ENCODE measurements at places on chromosomes 2 and 18.
A peak's percentile ranks its signal among the peaks of the same experiment; 100 is the strongest.

DNA sequence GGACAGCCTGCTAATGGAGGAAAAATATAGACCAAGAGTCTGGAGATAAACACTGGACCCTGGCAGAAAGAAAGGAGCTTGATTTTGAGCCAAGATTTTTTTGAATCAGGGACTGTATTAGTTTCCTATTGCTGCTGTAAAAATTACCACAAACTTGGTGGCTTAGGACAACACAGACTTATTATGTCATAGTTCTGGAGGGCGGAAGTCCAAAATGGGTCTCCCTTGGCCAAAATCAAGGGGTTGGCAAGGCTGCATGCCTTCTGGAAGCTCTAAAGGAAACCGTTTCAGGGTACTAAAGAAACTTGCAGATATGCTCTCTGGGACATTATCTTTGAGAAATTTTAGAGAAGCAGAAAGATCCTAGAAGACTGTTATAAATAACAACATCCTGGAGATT lies 140.1 kb downstream of the BABAM2 start:
- no peak for DNase-seq

DNA sequence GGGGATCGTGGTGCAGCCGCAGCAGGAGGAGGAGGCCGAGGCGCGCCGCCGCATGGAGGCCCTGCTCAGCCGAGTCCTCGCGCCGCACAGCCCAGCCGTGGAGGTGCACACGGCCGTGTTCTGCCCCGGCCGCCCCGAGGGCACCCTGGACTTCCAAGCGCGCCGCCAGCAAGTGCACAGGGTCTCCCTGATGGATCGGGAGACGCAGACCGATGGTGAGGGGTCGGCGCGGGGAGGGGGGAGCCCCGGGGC lies 5.1 kb upstream of the SPATA3 start:
- no peak for DNase-seq

DNA sequence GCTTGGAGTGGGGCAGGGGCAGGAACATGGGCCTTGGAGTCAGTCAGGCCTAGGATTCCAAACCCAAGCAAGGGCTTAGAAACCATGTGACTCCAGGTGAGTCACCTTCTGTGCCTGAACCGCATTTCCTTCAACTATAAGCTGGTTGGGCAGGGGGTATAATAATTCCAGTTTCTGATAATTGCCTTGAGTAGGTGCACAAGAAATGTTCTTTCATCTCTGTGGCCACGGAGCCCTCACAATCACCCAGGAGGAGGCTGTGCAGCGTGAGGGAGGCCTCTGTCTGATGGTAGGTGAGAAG lies 112.1 kb upstream of the HAAO start:
- DNase-seq: no peak

DNA sequence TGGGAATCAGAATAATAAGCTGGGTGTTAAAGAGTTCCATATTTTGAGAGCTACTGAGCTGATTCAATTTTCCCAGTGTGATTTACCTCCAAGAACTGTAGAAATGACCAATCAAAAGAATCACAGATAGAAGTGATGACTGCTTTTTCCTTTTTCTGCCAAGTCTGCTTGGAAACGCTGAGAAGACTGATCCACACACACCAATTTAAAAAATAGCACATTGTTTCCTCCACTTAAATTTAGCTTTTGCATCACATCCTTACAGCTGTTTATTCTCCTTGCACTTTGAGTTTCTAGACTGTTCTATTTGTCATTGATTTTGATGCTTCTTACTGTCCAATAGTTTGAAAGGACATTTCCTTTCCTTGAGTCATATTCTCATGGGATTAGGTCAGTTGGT lies 590.3 kb upstream of the CHAC2 start:
- no peak for DNase-seq

- no peak for DNase-seq
These were observed 326.4 kb downstream of the THSD7B start for GRCh38 chr2:137091704-137092103.

- DNase-seq: peak; percentile 69
These were observed 98.3 kb upstream of the ID2 start for GRCh38 chr2:8583400-8584173.

DNA sequence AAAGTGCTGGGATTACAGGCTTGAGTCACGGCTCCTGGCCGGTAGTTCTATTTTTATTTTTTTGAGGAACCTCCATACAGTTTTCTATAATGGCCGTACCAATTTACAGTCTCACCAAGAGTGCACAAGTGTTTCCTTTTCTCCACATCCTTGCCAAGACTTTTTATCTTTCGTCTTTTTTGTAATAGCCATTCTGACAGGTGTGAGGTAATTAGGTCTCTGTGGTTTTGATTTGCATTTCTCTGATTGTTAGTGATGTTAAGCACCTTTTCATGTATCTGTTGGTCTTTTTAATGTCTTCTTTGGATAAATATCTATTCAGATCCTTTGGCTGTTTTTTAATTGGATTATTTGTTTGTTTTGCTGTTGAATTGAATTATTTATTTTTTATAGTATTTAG lies 9.3 kb downstream of the ARMC9 start:
- no peak for DNase-seq

DNA sequence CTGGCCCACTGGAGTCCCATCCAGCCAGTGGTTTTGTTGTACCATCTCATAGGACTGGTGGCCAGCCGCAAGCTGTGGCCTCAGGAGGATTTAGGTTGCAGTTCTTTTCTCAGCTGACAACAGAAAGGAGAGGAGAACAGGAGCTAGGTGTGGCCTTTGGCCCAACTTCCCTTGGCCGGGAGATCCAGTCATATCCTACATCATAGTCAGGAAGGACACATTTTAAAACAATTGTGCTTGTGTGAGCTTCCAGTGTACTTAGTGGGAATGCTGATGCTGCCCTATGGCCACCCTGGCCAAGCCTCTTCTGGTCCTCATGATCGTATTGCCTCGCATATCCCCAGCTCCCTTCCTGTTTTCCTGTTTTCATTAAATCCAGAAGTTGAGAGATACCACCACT lies 98.1 kb downstream of the WDSUB1 start:
- no peak for DNase-seq

GRCh38 chr18:57210716-57211411 lies 64.0 kb downstream of the BOD1L2 start:
- DNase-seq: no peak

DNA sequence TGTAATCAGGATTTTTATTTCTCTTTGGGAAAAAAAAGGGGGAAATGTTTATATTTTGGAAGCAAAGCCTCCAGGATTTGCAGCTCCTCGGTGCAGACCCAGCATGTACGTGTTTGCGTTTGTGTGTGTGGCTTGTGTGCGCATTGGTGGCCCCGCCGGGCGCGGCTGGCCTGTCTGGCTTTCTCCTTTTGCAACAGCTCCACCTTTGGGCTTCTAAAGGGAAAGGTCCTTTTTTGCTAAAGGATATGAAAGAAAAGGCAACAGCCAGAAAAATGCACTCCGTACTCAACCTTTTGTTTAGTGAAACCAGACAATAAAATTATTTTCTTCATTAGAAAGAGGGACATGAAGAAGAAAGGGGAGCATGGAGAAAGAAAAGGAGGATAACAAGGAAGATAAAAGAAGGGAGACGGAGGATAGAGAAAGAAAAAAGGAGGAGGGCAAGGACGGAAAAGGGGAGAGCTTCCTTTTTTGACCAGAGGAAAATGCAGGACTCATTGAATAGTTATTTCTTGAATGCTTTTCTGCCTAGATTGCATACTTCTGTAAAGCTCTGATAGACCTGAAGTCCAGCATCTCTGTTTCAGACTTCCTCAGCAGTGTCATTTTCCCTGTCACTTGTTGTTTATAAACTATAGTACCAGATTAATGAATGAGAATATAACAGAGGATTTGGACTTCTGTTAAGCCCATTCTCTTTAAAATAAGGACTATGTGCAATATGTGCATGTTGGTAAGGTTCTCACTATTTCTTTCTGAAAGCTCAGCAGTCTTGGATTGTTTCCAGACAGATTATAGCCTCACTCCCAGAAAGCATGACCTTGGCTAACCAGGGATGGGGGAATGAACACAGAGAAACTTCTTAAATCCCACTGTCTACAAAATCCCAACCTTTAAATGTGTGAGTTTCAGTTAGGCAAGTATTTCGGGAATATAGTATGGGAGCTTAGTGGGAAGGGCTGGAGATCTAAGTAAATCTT lies 563.1 kb upstream of the PIK3C3 start:
- DNase-seq: peak; percentile 1

DNA sequence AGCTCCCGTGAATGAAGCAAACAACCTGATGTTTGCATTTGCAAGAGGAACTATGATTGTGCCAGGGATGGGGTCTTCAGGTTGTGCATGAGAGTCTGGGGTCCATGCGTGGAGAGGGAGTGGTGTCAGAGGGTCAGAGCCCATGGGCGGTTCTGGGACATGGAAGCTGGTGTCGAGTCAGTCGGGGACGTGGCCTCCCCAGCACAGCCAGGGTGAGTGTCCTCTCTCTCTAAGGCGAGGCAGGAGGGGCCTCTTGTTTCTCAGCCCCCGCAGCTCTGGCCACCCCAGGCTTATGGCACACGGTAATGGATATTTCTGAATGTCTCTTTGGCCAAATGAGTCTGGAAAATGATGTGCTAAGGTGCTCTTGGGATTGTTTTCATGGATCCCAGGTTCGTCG lies 118.6 kb downstream of the RTP5 start:
- no peak for DNase-seq

GRCh38 chr2:113209646-113210171 lies 35.9 kb downstream of the PSD4 start:
- no peak for DNase-seq

DNA sequence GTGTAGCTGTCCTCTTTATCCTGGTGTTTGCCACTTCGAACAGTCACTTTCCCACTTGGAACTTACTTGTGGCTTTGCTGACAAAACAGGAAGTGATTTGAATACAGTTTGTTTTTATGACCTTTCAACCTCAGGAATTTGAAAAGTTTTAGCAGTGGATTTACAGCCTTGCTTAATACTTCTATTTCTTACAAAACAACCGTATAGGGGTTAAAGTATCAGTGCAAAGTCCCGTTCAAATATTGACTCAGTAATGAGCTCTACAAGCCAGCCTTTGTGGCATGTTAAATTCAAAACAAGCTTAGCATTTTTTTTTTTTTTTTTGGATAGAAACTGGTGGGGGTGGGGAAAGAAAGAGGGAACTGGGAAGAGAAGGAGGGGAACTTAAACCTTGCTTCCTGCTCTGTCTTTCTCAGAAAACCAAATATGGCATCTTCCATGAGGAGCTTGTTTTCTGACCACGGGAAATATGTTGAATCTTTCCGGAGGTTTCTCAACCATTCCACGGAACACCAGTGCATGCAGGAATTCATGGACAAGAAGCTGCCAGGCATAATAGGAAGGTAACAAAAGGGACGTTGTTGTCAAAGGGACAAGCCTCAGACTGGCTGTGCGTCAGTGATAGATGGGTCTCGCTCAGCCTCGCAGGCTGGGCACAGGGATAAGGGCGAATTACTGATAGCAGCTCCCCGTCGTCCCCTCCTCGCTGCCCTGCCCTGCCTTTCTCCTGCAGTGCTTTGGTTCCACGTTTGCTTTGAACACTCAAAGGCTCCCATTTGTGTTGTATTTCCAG lies at the start of gene HNMT:
HNMT (plus strand) TSS at position 408 of the 793 bp plus-strand sequence; CDS start at position 427, 19 bp downstream.
- DNase-seq: no peak

DNA sequence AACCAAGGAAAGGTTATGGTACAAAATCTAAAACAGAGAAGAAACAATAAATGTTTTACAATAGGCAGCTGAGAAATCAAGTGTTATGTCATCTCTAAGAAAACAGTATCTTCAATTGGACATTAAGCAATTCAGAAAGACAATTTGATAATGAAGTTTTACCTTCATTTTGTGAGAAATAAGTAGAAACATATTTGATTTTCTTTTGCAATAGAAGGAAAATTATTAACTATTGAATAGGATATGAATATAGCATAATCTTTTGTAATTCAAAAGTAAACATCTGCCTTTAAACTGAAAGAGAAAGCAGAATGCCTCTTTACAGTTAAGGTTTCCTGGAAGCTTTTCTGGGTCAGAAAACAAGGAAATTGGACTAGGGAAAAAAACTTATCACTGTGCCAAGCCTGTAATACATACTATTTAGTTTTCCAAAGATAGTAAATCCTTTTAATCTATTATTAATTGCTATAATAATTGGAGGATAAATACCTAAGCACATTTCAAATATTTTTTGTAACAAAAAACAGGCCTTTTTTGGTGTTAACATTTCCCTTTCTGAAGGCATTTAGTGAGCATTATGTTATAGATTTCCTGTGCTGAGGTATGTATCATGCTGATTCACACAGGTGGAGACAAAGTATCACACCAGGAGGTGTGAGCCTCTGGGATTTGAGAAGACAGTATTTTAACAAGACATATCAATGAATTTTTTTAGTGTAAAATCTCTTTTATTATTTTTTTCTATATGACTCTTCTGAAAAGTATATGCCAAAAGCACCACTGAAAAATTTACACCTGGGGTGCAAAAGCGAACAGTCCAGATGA lies 947.0 kb upstream of the CDH2 start:
- no peak for DNase-seq

GRCh38 chr2:235766278-235766677 lies 272.4 kb downstream of the AGAP1 start:
- peak; percentile 40 for DNase-seq

DNA sequence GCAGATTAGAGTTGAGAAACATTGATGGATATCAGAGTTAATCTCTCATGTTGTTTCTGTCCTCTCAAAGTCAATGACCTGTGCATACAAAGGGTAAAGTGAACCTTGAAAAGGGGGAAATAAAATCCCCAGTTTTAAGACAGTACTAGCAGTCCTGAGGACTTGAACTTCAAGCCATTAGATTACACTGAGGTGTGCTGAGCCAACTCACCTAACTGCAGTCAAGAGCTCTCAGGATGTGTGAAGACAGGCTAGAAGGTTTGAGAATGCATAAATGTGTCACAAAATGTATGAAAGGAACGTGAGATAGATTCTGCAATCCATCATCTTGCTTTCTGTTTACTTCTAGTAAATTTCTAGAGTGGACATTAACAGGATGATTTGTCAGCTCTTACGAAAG lies 35.5 kb downstream of the DOCK10 start:
- no peak for DNase-seq

DNA sequence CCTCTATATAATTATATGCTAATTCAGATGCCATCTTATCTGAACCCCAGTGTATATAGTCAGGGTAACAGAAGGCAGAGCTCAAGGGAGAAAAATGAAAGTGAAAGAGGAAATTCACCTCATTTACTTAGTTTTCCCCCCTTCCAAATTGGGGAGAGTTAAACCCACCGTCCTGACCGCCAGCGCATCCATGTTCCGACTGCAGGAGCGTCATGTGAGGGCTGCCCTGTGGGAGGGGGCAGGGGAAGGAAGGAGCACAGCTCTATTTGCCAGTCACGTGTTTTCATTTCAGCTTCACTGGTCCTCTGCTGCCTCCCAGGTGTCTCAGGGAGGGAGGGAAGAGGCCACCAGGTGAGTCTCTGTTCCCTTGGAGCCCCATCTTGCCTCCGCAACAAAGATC lies 13.2 kb downstream of the CNNM4 start:
- no peak for DNase-seq

- no peak for DNase-seq
These were observed 47.6 kb downstream of the RNF152 start for GRCh38 chr18:61845197-61845596.

GRCh38 chr2:53033411-53033810 lies 734.2 kb upstream of the CHAC2 start:
- no peak for DNase-seq

DNA sequence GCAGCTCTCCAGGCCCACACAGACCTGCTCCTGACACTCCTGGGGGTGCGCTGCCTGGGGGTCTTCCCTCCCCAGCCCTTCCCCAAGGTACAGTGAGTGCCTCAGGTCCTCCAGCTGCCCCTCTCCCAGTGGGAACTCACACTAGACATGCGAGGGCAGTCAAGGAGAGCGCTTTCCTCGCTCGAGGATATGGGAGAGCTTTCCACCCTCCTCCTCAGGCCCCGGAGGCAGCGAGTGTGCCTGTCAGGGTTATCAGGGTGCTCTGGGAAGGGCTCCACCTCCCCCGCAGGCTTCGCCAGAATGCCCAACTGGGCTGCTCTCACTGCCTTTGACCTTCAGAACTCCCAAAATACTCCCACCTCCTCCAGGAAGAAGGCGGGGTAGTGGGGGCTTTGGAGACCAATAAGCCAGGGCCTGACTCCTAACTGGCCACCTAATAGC lies 85.7 kb upstream of the LAPTM4A start:
- no peak for DNase-seq

All from caudate nucleus (tissue), 63 donors.